DND-41 (cell line): ENCODE measurements at places on chromosomes 1 and 21.

- DNase-seq, result no peak
Measured at GRCh38 chr1:151005729-151006319, 878 bp downstream of the MINDY1 start.

- DNase-seq, result no peak
Measured at GRCh38 chr1:113958691-113959090, 20.6 kb upstream of the OLFML3 start.

DNA sequence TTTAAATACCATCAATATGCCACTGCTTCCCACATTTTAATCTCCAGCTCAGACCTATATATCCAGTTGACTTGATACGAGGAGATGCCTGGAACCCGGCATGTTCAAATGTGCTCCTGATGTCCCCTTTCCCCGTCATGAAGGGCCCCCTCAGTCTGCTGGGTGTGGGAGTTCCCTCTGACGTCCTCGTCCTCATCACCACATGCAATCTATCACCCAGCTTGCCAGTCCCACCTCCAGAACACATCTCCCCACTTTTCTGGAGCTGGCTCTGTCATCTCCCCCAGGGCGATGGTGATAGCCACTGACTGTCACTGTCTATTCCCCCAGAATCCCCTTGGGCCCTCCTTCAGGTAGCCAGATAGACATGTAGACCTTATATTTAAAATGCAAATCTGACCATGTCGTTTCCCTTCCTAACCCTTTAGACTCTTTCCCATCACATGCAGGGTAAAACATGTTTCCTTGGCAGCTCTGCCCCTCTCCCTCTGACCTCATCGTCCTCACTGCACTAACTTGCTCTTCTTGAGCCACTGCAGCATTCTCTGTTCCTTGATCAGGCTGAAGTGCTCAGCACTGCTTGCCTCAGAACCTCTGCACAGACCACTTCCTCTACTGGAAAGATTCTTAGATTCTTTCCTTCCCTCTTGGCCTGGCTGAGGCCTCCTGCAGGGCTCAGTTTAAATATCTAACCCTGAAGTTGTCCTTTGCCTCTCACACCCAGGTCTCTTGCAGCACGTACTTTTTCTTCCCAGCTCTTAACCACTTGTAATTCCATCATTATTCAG lies 7.4 kb downstream of the AZIN2 start:
- DNase-seq, result no peak

DNA sequence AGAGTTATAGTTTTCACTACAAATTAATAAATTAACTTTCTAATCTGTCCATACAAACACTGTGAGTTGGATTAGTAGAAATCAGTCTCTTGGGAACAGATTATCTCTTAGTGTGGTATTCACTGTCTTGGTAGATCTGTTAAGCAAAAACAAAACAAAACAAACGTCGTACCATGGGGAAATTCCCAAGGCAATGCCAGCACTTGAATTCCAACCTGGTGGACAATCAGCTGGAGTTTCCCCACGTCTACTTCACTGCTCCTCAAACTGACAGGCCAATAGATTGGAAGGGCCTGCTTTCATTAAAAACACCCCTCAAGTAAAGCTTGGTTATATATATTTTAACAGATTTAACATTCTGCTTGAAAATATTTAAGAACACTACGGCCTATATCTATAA lies 31.9 kb downstream of the GDAP2 start:
- no peak for DNase-seq

DNA sequence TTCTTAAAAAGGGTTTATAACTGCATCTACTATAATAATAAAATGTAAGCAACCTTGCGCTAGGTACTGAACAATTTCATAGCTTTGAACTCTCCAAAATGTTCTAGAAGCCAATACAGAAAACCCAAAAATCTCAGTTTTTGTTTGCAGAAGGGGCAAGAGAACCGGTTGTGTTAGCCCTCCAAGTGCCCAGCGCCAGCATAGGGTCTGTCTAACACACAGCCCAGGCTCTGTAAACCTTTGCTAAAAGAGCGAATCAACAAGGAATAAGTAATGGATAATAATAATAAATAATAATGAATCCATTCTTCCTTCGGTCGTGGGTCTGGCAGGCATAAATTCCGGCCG lies 333 bp upstream of the CHAF1B start:
- no peak for DNase-seq
